Stimulated activated CD4-positive, alpha-beta T cell treated with anti-CD3 and anti-CD28 coated beads, Interleukin-4, amount 100 ng/mL, for 1 hour (primary cell): ENCODE measurements at places on chromosomes 13 and 19.
A peak's percentile ranks its signal among the peaks of the same experiment; 100 is the strongest.

DNA sequence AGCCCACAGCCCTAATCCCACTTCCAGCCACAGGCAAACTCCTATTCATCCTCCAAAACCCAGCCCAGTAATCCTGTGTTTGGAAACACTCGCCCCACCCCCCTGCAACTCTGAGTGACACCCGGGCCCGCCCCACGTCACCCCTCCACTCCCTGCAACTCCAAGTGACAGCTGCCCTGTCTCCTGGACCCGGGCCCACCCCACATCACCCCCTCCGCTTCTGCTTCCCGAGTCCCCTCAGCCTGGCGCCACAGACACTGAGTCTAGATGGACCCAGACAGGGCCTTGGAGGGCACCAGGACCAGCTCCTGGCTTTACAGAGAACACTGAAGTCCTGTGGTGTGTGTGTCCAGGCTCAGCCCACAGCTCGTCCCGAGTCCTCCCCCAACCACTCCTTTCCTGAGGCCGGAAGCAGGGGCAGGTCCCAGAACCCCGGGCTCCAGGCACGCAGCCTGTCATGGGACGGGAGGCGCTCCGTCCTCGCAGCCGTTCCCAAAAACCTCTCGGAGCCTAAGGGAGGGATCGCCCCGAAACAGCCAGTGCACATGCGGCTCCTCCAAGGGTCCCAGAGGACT is 7.7 kb downstream of the REXO1 start:
- no peak for DNase-seq

GRCh38 chr13:45702088-45702487 is at the start of gene CBY2:
Gene CBY2 (plus strand): TSS chr13:45702320. CDS start chr13:45702391, 71 bp downstream.
- DNase-seq = no peak

DNA sequence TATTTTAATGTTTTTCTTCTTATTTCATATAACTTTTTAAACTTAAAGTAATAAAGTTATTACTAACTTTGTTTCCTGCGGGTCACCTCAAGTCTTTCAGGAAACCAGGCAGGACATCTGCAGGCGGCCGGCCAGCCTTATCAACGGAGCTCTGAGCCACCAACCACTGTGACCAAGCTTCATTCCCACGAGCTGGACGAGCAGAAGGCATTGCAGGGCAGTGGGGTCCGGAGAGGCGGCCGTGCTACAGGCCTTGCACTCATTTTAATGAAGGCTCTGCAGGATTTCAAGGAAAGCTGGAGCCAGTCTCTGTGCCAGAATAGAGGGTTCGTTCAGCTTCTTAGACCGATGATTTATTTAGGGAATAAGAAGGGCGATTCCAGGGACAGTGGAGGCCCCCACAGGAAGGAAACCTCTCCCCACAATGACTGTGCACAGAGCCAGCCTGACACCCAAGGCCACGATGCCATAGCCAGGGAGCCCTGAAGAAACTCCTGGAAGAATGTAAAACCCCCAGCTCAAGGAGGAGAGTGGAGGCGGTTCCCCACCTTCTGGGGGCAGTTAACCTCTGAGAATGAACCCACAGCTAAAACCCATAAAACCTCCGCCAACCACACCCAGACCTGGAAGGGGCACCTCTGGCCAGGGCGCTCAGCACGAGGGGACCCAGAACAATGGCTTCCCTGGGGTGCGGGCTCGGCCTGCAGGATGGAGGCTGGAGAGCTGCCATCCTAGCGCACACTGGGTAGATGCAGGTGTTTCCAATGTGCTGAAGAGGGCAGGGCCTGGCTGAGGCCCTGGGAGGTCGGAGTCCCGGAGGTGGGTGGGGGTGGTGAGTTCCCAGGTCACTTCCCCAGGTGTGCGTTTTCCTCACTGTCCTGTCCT is 75.0 kb downstream of the RASA3 start:
- no peak for DNase-seq

DNA sequence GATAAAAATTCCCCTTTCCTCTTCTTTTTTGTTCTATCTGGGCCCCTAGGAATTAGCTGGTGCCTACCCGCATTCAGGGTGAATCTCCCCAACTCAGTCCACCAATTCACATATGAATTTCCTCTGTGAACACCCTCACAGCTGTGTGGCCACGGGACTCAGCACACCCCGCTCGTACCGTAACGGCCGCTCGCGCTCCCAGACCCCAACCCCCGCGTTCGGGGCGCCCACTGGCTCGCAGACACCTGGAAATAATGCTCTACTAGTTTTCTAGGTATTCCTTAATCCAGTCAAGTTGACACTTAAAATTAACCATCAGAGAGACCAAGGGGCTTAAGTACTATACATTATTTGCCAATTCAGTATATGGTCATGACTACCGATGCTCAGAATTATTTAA is 1702.1 kb upstream of the PCDH20 start:
- DNase-seq = no peak

DNA sequence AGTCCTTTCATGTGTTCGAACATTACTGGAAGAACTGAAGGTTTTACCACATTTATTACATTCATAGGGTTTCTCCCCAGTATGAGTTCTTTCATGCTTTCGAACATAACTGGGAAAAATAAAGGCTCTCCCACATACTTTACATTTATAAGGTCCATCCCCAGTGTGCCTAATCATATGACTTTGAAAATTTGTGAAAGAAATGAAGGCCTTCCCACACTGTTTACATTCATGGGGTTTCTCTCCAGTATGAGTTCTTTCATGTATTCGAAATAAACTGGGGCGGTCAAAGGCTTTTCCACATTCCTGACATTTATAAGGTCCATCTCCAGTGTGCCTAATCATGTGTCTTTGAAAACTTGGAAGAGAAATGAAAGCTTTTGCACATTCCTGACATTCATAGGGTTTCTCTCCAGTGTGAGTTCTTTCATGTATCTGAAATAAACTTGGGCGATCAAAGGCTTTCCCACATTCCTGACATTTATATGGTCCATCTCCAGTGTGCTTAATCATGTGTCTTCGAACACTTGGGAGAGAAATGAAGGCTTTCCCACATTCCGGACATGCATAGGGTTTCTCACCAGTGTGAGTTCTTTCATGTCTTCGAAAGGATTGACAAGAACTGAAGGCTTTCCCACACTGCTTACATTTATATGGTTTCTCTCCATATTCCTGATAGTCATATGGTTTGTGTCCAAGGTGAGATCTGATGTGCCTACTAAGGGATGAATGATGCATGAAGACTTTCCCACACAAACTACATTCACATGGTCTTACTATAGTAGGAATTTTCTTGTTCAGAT is 24.0 kb downstream of the ZNF564 start:
- DNase-seq = no peak

- DNase-seq = peak; percentile 48
Observed at GRCh38 chr13:51804295-51805172, 571 bp upstream of the DHRS12 start.

DNA sequence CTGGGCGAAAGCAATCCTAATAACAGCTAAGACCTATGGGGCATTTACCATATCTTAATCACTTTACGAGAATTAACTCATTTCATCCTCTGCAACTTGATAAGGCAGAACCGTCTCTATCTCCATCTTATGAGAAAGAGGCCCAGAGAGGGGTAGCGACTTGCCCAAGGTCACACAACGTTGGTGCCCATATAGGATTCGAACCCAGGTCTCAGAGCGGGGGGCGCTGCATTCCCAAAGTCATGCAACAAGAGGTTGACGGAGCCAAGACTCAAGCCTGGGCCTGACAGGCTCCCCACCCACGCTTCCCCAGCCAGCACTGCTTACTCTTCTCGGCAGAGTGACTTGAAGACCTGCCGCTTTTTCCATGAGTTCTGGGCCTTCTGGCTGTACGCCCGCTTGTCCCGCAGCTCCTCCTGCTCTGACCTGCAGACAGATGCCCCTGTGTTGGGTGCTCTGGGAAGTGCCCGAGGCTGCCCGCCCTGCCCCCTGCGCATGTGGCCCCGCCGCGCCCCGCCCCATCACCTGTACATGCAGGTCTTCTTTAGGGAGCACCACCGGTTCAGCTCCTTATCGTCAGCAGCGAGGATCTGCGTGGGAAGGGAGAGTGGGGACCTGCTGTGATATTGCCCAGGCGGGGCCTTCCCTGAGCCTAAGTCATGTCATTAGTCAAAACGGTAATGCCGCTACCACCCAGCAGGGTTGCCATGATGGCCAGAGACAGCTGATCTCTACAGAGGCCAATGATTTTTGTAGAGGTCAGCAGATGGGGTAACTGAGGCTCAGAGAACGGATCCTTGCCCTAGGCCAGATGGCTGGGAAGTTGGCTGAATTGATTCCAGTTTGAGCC is 10.8 kb downstream of the KRI1 start:
- DNase-seq = peak; percentile 19

DNA sequence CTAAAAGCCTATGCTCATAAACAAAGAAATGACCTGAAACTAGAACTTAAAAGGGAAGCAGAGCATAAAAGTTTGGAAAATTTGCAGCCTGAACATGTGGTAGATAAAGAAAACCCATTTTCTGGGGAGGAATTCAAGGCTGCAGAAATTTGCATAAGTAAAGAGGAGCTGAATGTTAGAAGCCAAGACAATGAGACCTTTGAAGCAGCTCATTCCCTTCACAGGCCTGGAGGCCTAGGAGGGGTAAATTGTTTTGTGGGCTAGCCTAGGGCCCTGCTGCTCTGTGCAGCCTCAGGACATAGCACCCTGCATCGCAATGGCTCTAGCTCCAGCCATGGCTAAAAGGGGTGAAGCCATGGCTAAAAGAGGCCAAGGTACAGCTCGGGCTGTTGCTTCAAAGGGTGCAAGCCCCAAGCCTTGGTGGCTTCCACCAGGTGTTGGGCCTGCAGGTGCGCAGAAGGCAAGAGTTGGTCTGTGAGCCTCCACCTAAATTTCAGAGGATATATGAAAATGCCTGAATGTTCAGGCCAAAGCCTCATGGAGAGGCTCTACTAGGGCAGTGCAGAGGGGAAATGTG is 38.3 kb downstream of the ZIC2 start:
- no peak for DNase-seq
